ENCODE measurements at places on chromosomes 1 and 21.

DNA sequence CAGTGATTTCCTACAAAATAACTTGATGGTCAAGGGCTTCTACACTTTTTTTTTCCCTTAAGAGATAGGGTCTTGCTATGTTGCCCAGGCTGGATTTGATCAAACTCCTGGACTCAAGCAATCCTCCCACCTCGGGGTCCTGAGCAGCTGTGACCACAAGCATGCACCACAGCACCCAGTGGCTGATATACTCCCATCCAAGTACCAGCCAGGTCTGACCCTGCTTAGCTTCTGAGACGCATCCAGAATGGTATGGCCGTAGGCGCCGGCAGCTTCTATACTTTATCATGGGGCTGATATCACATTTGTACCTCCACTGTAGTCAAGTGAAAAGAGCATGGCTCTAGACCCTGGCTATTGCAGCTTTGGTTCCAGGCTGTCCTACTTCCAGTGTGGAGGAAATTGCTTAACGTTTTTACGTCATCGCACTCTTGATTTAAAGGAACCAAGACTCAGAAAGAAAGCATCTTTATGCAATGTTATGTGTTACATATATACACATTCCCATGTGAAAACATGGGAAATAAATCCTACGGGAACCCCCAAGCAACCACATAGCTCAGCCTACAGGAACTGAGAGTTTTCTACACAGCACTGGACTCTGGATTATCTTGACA is 39.5 kb downstream of the PDPN start:
- DNase-seq: no peak

DNA sequence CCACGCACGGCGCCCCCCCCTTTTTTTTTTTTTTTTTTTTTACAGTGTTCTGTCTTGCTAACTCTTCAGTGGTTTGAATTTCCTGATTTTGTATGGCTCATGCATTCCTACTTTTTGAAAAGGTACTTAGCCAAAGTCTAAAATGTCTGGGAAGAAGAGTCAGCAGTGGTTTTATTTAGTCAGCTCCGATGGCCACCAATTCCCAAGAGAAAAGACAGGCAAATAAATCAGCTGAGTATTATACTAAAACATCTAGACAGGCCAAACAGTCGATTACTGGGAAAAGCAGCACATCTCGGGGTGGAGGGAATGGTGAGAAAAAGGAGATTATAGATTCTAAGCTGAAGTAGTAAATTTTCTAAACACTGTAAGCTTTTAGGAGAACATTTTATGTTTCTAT is 192.5 kb upstream of the ZRANB2 start:
- no peak for DNase-seq

GRCh38 chr1:89725011-89725370 is 92.1 kb downstream of the LRRC8C start:
- no peak for DNase-seq

DNA sequence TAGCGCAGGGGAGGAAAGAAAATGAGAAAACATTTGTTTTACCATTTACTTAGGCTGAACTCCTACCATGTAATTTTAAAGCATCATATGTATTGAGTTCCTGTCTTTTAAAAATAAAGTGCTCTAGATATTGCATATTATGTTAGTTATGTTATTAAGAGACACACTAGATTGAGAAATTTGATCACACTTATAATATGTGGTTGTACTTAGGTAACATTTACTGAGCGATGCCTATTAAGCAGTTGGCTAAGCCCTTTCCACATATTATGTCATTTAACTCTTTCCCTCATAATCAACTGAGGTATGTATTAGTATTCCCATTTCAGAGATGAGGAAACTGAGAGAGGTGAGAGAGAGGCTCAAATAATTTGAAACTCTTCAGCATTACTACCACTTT is 4.5 kb upstream of the LRRC8D start:
- DNase-seq: no peak

- DNase-seq: no peak
Observed at GRCh38 chr1:64745986-64746940, 1.4 kb downstream of the RAVER2 start.

DNA sequence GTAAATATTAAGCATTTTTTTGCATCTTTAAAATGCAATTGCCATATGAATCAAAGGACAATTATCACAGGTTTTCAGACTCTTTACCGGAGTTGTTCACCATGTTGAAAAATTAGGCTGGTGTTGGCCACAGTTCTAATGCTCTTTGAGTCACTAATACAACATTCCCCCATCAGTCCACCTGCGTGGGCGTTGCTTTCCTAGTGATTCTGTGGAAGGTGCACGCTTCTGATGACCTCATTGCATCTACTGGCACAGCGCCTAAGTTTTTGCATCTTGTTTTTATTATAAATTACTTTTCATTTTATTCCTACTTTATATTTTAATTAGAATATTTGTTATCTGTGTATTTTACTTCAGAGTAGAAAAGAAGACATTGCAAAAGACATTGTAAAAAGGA is 4.7 kb upstream of the F5 start:
- DNase-seq: peak; percentile 65

GRCh38 chr1:193979219-193979618 is 792.8 kb upstream of the B3GALT2 start:
- no peak for DNase-seq

GRCh38 chr1:31981456-31981839 is 32.2 kb upstream of the KHDRBS1 start:
- no peak for DNase-seq

DNA sequence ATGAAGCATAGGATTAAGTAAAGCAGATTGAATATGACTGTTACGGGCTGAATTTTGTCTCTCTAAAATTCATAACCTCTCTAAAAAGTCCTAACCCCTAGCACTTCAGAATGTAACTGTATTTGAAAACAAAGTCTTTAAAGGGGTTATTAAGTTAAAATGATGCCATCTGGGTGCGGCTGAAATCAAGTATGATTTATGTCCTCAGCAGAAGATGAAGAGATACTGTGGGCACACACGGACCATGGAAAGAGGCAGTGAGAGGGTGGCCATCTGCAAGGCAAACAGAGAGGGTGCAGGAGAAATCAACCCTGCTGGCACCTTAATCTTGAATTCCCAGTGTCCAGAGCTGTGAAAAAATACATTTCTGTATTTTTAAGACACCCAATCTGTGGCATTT is 3.8 kb upstream of the USP25 start:
- DNase-seq: no peak

GRCh38 chr1:41536361-41536802 is 51.9 kb upstream of the EDN2 start:
- DNase-seq: no peak

DNA sequence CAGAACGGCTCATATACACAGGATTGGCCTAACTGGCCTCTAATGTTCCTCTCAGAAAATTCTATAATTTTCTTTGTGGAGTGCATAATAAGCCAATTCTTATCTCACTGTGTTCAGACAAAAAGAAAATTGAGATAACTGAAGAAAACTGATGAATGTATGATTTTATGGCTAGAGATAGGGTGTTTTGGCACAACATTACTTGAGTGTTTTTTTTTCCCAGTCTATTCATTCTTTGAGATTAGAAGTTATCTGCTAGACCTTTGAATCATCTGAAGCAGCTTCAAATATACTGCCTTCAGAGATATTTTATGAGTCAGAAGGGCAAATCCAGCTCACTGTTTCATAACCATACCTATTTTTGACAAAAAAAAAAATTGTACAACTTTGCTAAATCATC is 85.6 kb downstream of the VAV3 start:
- no peak for DNase-seq

GRCh38 chr1:210293171-210293607 is 35.5 kb upstream of the HHAT start:
- DNase-seq: peak; percentile 50

DNA sequence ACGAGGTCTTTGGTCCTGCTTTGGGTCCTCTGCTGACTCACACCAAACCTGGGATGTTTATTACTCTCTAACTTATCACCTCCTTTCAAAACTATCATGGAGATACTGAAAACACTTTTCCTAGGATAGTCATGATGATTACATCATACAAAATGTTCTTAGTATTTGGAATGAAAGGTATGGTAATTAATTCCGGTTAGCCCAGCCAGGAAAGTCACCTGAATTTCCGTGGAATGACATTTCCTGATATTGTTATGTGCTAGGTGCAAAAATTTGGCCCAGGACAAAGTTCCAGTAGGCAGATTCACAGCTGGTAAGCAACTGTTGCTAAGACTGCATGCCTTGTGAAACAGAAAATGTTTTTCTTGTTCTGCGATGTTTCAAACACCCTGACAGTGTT is 203.4 kb downstream of the ZNF648 start:
- DNase-seq: no peak

DNA sequence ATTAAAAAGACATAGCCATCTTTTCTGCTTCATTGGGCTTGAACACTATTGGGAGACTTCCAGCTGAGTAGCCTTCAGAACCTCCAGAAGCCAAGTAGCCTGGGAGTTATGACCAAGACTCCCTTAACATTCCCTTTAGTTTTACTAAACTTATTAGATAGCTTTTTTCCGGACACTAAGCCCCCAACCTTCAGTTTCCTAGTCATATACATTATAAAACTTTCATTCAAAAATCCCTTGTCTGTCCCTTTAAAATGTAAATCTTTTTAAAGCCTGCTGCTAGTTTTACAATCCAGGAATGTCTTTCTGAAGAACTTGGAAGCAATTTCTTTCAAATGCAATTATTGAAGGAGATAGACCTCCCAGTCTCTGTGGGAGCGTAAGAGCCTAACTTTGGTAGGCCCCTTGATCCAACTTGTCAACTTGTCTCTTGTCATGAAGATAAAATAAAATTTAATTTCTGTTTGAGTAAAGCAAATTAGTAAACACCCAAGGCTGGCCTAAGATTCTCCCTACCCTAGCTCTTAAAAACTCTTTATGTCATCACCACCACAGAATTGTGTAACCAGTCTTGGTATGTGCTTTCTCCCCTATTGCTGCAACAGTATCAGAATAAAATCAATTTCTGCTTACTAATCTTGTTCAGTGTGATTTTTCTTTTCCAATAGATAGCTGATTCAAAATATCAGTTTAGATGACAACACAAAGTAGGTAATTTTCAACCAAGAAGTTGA is 796.2 kb downstream of the PLA2G4A start:
- DNase-seq: no peak

- no peak for DNase-seq
Observed at GRCh38 chr21:35333831-35334618, 284.9 kb upstream of the RUNX1 start.

DNA sequence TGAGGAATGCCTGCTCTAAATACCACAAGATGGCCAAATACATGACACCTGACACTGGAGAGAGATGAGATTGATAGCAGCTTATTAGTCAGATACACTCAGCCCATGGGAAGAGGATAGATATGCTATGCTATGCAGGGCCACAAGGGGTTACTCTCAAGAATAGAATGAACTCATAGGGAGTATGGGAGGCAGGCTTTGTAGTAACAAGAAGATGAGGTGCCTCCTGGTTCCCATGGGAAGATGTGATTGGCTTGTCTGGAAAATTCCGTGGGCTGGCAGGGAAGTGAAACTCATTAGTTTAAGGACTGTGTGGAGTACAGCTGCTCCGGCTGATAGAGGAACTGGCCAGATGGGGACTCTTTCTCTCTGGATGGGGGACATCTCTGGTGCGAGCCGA is 16.5 kb downstream of the CCDC30 start:
- peak; percentile 25 for DNase-seq

- DNase-seq: no peak
Observed at GRCh38 chr21:35645991-35646390, 414.3 kb downstream of the SETD4 start.

- no peak for DNase-seq
Observed at GRCh38 chr1:81827942-81828341, 27.2 kb downstream of the ADGRL2 start.

GRCh38 chr1:93411000-93411399 is 36.9 kb upstream of the FNBP1L start:
- no peak for DNase-seq

DNA sequence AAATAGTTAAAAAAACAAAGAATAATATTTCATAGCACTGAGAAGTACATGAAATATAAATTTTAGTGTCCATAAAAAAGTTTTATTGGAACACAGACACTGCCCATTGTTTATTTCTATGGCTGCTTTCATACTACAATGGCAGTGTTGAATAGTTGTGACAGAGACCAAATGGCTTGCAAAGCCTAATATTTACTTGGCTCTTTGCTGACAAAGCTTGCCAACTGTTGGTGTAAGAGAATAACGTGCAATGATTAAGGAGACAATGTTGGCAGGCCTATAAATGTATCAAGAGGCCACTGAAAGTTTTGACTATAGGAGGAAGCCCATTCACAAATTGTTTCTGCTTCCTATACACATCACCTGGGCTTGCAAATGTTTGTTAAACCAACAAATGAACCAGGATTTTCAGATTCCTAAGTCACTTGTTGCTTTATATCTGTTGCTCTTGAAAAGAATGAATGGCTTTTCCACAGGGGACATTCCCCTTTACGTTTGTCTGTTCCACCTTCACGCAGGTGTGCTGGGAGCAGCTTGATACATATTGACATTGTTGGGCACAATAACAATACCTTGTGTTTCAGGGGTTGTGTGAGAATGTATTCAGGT is 5.5 kb upstream of the ST6GALNAC3 start:
- no peak for DNase-seq

All from Daoy (cell line).